Activated CD4-positive, alpha-beta T cell treated with anti-CD3 and anti-CD28 coated beads for 24 hours (primary cell): ENCODE measurements at places on chromosomes 16 and 17.

DNA sequence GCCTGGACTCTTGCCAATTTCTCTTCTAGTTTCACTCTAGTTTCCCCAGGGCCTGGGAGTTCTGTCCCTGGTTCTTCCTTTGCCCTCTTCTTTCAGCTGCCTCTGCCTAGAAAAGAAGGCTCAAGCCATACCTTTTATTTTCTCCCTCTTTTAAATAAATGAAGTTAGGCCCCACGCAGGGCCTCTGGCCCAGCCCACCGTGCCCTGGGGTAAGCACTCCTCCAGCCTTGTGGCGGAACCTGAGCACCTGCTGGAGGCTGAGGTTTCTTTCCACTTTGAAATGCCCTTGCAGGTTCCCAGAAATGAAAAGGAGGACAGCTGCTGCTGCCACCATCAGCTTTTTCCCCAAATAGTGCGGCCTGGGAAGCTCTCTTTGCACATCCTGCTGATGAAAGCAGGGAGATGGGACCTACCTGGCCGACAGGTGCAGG lies 139.4 kb downstream of the CCDC182 start:
- DNase-seq = no peak

GRCh38 chr17:7437369-7437863 lies 1.9 kb upstream of the FGF11 start:
- DNase-seq = no peak

DNA sequence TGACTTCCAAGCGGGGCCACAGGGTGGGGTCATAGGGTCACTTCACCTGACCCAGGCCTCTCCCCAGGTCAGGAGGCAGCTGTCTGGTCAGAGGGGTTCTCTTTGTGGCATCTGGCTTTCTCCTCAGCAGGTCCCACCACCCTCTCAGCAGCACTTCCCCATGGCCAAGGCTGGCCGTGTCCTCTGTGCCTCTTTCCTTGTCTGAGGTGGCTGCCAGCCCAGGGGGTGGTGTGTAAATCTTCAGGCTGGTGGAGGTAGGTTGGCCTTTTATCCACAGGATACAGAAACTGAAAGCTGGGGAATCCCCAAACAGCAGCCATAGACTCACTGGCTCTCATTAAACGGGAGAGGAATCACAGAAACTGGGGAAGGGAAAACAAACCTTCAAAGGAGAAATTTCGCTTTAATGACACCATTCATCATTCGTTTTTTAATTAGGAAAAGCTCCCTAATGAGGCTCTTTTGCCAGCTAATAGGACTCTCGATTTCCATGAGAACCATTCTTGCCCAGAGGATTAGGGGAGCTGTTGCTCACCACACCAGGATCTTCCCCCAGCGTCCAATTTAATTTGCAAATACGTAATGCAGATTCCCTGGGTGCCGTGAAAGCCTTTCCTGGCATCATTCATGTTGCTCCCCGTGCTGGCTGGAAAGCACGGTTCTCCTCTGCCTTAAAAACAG lies 18.0 kb downstream of the C17orf75 start:
- no peak for DNase-seq

- peak; percentile 69 for DNase-seq
Observed at GRCh38 chr17:79803997-79804855, 7.3 kb upstream of the CBX8 start.

- DNase-seq = no peak
Observed at GRCh38 chr16:9311303-9311954, 220.0 kb downstream of the HAPSTR1 start.

- DNase-seq = no peak
Observed at GRCh38 chr17:76531486-76532038, 5.9 kb downstream of the CYGB start.

DNA sequence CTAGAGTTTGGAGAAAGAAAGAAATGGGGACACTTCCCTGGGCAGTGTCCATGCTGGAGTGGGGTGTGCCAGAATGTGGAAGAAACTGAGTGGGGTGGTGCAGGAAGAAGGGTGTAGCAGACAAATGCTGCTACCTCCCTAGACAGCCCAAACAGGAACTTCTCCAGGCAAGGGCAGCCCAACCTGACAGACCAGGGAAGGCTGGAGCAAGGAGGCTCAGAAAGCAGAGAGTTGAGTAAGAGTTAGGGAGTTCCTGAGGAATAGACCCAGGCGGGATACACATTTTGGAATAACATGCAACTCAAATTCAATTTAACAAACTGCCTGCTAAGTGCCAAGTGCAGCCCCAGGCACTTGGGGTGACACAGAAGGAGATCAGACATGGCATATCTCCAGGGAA lies 1.0 kb upstream of the MYO18A start:
- no peak for DNase-seq

DNA sequence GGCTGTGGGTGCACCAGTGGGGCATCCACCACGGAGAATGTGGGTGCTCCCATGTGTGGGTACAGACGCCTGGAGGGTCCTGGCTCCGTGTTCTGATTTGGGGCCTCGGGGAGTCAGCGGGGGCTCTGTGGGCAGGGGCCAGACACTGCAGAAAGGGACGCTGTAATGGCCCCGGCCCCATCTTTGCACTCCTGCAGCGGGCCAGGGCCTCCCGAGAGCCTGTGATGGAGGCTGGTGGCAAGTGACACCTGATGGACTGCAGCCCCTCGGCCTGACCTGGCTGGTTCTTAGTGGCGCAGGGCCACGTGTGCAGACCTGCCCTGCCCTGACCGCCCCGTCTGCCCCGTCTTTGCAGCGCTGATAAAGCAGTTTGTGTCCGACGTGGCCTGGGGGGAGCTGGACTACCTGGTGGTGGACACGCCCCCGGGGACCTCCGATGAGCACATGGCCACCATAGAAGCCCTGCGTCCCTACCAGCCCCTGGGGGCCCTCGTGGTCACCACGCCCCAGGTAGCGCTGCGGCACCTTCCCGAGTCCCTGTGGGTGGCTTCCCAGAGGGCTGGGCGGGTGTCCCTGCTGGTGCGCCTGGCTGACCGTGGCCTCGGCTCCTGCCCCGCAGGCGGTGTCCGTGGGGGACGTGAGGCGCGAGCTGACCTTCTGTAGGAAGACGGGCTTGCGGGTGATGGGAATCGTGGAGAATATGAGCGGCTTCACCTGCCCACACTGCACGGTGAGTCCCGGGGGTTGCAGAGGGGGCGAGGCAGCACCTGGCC lies 4.7 kb downstream of the NUBP2 start:
- DNase-seq = no peak

DNA sequence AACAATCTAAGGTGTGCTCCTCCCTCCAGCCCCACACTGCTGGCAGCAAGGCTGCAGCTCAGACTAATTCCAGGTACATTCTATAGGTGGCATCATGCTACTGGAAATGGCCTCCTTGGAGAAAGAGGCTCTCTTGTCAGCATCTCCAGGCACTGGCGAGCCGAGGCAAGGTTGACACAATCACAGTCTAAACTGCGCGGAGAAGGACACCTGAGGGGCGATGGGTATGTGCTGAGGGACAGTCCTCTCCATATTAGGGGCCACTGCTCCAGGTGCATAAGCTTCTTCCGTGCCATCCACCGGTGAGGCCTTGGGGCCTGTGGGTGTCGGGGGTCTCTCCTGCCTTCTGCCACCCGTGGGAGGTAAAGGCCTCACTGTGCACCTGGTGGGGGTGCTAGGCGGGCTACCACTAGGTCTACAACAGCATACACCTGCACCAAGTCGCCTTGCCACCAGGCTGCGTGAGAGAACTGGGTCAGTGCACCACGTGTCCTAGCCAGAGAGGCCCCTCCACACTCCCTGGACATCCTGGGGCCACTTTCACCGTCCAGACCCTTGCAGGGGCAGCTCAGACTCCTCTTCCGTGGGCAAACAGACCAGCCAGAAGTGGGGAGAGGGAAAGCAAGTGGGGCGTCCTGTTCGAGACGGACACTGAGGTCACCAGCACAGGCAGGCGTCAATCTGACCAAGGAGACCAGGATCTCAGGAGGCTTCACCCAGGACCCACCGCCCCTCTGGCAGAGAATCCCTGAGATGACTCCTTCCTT lies 12.1 kb upstream of the CBX8 start:
- no peak for DNase-seq

DNA sequence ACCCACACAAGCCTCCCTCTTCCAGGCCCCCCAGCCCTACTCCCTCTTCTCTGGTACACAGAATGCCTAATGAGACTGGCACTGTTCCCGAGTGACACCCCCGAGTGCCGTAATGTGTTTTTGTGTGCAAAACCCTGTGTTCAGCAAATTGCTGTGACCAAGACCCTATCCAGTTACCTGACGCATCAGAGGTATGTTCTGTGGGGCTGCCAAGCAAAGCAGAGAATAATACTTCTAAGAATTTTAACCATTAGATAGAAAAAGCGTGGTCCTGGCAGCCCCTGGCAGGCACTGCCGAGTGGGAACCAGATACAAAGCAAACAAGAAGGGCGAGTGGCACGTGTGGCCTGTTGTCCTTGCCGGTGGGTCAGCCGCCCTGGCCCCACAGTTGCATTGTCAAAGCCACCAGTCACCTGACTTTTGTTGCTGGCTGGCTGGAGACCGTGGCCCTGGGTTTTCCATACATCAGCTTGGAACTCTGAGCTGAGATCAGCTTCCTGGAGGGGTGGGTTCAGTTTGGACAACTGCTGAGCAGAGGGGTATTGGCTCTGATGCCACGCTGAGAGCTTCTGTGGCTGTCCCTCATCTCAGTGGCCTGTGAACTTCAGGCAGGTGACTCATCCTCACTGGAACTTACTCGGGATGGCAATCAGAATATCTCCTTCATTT lies 69.1 kb upstream of the BRD7 start:
- no peak for DNase-seq

DNA sequence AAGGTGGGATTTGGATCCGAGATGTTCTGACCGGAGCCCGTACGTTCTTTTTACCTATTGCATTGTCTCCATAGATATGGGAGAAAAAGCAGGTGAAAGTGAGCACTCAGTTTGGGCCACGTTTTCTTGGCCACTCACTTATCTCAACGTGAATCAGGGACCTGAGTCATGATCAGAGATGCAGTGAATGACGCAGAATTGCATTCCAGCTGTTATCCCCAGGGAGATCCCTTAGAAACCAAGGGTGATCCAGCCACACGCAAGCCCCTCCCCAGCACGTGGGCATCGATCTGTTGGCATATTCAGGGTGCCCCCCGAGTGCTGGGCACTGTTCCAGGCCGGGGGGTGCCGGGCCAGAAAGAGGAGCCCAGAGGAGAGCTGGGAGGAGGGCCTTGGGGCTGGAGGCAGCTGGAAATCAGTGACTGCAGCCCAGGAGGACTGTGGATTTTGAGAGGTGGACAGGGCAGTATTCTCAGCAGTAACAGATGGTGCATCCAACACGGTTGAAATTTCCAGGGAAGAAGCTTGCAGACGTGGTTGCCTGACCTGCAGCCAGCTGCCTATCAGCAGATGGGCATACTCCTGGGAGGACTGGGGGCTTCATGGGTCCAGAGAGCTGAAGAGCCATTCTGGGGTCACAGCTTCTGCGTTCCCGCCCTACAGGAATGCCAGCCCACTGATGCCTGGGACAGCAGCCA lies 87.2 kb upstream of the CACNG5 start:
- DNase-seq = no peak

DNA sequence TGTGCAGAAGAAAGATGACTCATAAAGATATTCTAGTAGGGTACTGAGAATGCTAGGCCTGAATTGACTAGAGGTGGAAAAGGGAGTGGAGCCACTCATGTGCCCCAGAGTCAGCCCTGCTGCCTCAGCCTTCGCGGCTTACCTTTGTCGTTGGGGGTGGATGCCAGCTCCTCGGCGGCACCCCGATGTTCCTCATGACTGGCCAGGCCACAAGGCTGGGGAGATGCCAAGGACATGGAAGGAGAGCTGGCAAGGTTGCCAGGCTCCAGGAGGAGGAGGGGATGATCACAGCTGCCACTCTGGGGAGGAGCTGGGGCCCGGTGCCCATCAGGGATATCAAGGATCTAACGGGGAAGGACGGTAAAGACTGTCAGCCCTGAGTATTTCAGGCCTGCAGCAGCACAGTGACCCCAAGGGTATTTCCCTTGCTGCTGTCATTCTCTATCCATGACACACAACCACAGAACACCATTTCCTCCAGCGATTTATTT lies 9.7 kb upstream of the SLC35B1 start:
- DNase-seq = no peak

DNA sequence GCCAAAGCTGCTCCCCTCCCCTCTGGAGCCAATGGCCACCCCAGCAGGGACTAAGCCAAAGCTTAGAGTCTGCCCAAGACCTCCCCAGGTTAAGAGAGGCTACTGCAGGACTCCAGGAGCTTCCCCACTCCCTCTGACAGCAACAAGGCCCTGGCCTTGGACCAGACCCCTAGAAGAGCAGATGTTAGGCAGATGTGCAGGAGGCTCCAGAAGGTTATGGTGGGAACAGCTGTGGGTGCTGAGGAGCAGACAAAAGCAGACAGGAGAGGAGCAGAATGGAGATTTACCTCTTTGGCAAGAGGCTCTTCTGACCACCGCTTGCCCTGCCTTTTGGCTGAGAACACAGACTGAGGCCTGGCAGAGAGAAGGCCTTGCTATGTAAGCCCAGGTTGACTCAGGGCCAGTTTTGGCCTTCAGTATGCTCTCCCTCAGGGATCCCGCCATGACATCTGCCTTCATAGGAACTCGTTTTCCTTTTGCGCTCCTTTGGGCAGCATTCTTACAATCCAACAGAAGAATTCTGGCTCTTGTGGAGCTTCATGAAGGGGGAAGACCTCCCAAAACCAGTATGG lies 113.0 kb downstream of the RBFOX3 start:
- no peak for DNase-seq

DNA sequence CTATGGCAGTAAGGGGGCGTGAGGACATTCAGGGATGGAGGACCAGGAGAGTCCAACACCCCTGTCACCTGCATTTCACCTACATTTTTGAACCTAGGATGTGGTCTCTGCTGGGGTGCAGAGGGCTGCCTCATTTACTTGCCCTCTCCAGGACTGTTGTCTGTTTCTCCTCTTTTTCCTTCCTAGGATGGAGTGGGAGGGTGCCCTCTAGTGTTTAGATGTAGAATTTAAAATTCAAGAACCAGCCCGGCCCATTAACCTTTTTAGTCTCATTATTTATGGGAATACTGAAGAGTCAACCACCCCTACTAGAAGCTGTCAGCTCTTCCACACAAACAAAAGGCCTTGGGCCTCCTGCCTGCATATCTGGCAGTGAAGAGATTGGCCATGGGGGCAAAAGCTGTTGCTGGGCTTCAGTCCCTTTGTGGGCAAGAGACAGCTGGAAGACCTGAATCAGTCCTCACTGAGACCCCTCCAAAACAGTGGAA lies 2.5 kb upstream of the STARD3 start:
- DNase-seq = no peak

GRCh38 chr16:1458336-1458976 lies 14.1 kb upstream of the CCDC154 start:
- DNase-seq = no peak
